Activated naive CD8-positive, alpha-beta T cell treated with anti-CD3 and anti-CD28 coated beads for 36 hours (primary cell): ENCODE measurements at places on chromosomes 6 and 20. TPM values are rescaled to one million over a fixed set of nuclear protein-coding genes. Genes with fewer than 3 reads are reported as not detected.

DNA sequence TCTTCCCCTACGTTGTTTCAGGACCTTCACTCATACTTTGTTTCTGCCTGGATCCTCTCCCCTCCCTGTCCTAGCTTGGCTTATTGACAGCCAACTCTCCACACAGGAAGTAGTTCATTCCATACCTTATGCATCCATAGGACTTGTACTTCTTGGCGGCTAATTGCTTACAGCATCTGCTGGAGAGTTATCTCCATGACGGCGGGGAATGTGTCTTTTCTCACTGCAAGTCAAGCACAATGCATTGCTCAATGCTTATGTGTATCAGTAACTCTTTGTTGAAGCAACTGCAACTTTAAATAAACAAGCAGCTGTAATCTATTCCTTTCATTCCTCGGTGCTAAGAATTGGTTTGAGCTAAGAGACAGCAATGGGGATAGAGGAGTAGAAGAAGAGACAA is 551.3 kb upstream of the EPHA7 start:
- no peaks in the 10 kb centered on the region for H3K4me1 ChIP-seq
- H3K27me3 ChIP-seq, result no peaks in the 10 kb centered on the region
- no peak for DNase-seq
- H3K27ac ChIP-seq, result no peak overlapping the region
- H3K4me3 ChIP-seq, result no peak overlapping the region

DNA sequence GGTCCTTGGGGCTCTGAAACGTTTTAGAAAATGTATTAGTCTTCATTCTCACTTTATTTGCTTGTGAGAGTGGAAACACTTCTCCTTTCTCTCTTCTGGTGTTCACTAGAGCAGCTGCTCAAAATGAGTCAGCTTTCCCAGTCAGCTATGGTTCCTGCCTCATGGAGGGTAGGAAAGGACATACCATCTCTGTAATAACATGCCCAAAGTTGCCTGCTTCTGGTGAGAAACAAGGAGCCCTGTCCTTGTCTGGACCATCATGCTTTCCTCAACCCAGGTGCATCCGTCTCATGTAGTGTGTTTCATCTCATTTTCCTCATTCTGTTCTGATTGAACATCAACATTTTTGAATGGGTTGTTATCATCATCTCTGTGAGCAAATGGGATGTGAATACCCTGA is 17.1 kb upstream of the TINAG start:
- no peaks in the 10 kb centered on the region for H3K27me3 ChIP-seq
- peaks cover 9% of the 10 kb centered on the region for H3K4me1 ChIP-seq
- H3K27ac ChIP-seq, result peak overlapping the region; percentile 50
- no peak for DNase-seq
- H3K4me3 ChIP-seq, result no peak overlapping the region

DNA sequence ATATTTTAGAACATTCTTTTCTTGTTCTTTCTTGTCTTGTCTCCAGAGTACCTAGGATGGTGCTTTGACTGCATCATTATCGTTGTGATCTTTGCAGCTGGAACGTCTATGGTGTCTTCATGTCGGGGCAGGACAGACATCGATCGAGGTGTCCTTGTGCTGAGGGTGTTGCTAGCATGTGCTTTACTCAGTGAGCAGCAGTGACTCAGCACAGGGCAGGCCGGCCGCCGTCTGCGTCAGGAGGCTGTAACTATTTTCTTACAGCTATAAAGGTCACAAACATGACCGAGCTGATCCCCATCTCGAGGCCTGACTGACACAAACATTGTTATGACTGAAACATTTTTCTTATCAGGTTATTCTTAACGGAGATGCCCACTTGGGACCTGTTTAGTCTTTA is 14.9 kb upstream of the CTCFL start:
- H3K27ac ChIP-seq, result no peak overlapping the region
- peaks cover 2% of the 10 kb centered on the region for H3K36me3 ChIP-seq
- H3K4me1 ChIP-seq, result no peaks in the 10 kb centered on the region
- peaks cover 31% of the 10 kb centered on the region for H3K27me3 ChIP-seq
- no peak for DNase-seq

GRCh38 chr20:51399006-51399890 is 143.3 kb downstream of the NFATC2 start:
- peak overlapping the region; percentile 67 for H3K4me3 ChIP-seq
- H3K27me3 ChIP-seq, result no peaks in the 10 kb centered on the region
- H3K4me1 ChIP-seq, result peaks cover 61% of the 10 kb centered on the region
- no peak for DNase-seq
- H3K36me3 ChIP-seq, result peaks cover 55% of the 10 kb centered on the region
- H3K27ac ChIP-seq, result peak overlapping the region; percentile 99

GRCh38 chr6:41700463-41701347 is 34.7 kb downstream of the TFEB start:
- H3K4me3 ChIP-seq, result no peak overlapping the region
- no peaks in the 10 kb centered on the region for H3K36me3 ChIP-seq
- H3K4me1 ChIP-seq, result peaks cover 4% of the 10 kb centered on the region
- H3K27ac ChIP-seq, result no peak overlapping the region
- H3K27me3 ChIP-seq, result no peaks in the 10 kb centered on the region

DNA sequence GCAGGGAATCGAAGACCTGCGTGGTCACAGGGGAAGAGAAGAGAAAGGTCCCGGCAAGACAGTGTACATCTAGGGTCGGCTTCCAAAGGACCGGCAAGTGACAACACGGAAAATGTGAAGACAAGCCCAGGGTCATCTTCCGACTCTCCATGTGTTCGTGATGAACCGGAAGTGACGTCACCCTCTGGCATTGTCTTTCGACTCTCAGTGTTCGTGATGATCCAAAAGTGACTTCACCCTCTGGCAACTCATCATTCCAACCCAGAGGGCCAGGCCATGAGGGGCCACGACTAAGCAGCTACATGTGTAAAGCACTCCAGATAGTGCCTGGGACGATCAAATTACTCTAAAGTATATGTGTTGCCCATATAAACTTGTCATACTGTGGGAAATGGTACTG is 290.8 kb downstream of the THBS2 start:
- no peak overlapping the region for H3K27ac ChIP-seq
- DNase-seq, result no peak
- H3K4me3 ChIP-seq, result no peak overlapping the region
- peaks cover 20% of the 10 kb centered on the region for H3K27me3 ChIP-seq

DNA sequence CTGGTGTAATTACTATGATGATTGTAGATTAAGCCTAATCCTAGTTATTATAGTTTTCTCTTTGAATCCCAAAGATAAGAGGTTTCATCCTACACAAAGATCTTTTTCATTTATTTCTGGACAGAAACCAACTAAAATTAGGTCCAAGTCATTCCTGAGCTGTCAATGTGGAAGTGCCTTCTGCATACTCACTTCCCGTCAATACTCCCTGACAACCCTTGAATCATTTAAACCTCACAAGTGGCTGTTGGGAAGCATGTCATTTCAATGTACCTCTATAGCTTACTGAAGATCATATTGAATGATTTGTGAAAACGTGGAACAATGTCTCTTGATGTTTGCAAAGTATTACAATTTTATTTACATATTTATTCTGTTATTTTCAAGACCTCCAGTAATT is 274.1 kb downstream of the HACE1 start:
- DNase-seq, result no peak
- H3K4me3 ChIP-seq, result no peak overlapping the region
- H3K4me1 ChIP-seq, result no peaks in the 10 kb centered on the region
- peaks cover 9% of the 10 kb centered on the region for H3K27me3 ChIP-seq
- H3K36me3 ChIP-seq, result no peaks in the 10 kb centered on the region
- H3K27ac ChIP-seq, result no peak overlapping the region

- H3K4me1 ChIP-seq, result no peaks in the 10 kb centered on the region
- DNase-seq, result no peak
- no peaks in the 10 kb centered on the region for H3K27me3 ChIP-seq
- no peak overlapping the region for H3K27ac ChIP-seq
- no peaks in the 10 kb centered on the region for H3K36me3 ChIP-seq
- no peak overlapping the region for H3K4me3 ChIP-seq
These were observed 567.2 kb downstream of the KIF16B start for GRCh38 chr20:16005915-16006493.

DNA sequence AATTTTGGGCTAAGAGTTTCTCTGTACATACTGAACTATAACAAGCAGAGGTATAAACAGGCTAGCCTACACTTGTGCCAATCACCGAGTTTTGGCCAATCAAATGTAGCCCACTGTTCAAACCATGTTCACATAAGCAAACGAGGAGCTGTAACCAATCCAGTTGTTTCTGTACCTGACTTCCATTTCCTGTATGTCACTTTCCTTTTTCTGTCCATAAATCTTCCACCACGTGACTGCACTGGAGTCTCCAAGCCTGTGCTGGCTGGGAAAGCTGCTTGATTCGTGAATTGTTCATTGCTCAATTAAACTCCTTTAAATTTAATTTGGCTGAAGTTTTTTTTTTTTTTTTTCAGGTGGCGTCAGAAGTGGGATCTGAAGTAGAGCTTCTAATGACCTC is 332.9 kb downstream of the RNF144B start:
- DNase-seq, result no peak
- H3K4me1 ChIP-seq, result no peaks in the 10 kb centered on the region
- H3K4me3 ChIP-seq, result no peak overlapping the region

The CDKAL1 gene
- total RNA-seq, result 22.6 TPM

The ULBP1 gene
- 2.8 TPM for total RNA-seq

The ASIP gene
- total RNA-seq, result not detected

The PPP1R14C gene
- 0.33 TPM for total RNA-seq

The CST1 gene
- total RNA-seq, result not detected

The NFATC2 gene
- 31.7 TPM for total RNA-seq
